AML-193 (cell line): ENCODE measurements at places on chromosomes 7 and 10.

DNA sequence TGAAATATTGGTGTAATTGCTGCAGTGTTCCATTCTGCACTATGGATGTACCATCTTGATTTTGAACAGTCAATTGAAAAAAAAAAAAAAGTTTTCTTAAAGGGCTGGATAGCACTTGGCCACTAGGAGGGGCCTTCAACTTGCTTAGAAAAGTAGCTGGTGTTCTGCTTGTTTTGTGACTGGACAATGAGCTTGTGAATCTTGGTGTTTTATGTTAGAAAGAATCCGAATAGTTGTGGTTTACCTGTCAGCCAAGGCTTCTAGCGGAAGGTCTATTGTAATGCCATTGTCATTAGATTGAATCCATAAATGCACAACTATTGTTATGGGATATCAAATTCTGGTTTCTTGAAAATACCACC, 77.1 kb downstream of the BMPER start:
- DNase-seq = no peak

- DNase-seq = no peak
These were observed 15.0 kb upstream of the SLC18A3 start for GRCh38 chr10:49595003-49595712.

- DNase-seq = no peak
These were observed 9.3 kb downstream of the TFEC start for GRCh38 chr7:116021237-116021636.

DNA sequence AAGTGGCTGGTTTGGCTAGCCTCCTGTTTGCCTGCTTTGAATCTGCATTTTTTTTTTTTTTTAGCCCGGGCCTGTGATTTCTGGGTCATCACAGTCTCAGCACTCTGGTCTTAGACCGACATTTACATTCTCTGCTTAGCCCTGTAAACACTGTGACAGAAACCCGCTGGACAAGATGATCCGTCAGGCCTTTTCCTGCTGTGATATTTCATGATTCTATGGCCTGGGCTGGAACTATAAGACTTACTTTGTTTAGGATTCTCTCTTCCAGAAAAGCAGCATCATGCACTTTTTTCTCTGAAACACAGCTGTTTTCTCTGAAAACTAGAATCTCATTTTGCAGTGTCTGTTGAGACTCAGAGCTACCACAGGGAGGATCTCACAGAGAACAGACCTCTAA, 705.5 kb downstream of the GRID1 start:
- DNase-seq = no peak

GRCh38 chr7:129362496-129362895, 71.7 kb upstream of the STRIP2 start:
- DNase-seq = no peak

GRCh38 chr10:62231805-62232204, 36.8 kb downstream of the RTKN2 start:
- DNase-seq = no peak

DNA sequence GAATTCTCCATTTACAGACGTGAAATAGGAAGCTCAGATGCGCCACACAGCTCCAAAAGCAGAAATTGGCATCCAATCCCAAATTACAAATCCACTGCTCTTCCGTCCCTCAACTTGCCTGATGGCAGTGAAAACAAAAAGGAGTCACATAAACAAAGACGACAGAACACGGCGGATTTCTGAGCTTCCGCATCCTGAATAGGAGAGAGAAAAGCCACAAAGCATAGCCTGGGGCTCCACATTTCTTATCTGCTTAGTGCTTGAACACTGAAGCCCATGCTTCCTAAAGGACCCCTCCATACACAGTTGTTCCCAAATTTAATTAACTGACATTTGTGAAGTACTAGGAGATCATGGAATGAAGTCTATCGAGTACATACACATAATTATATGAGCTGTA, 32.6 kb downstream of the BEND7 start:
- no peak for DNase-seq

GRCh38 chr7:48025624-48026023, 3.3 kb downstream of the SUN3 start:
- DNase-seq = no peak

DNA sequence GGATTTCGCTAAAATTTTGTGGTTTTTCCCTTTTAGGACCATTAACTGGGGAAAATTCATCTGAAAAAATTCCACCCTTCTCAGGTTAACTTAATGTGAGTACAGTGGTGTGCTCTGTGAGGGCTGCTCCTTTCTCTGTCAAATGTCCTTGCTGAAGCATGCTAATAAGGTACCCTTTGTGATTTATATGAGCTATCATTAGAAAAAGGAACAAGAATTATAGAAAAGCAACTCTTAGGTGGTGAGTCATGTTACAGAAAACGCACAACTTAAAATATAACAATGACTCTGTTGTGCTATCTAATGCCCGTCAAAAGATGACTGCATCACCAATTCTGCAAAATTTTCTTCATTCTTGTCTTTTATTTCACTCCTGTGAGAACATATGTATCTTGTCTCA, 162.0 kb upstream of the MAGI2 start:
- no peak for DNase-seq

GRCh38 chr10:87575851-87576250, 71.2 kb downstream of the MINPP1 start:
- no peak for DNase-seq

- no peak for DNase-seq
These were observed 13.1 kb downstream of the ADGRA1 start for GRCh38 chr10:133100706-133101415.

DNA sequence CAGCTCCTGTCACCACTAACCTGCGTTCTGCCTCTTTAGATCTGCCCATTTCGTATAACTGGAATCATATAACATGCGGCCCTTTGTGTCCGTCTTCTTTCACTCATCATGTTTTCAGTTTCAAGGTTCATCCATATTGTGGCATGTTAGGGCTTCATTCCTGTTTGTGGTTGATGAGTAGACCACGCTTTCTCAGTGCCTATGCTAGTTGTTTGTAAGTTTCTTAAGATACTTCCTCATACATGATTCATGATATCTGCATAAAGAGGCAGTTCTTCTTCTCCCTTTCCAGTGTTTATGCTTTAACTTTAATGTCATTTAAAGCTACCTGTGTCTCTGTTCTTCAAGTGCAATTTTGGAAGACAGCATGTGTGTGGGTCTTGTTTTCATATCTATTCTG, 79.5 kb upstream of the FAM20C start:
- peak; percentile 70 for DNase-seq

GRCh38 chr7:94429153-94429552, 34.5 kb downstream of the COL1A2 start:
- no peak for DNase-seq

- no peak for DNase-seq
These were observed 104.6 kb upstream of the SFMBT2 start for GRCh38 chr10:7515439-7515838.

DNA sequence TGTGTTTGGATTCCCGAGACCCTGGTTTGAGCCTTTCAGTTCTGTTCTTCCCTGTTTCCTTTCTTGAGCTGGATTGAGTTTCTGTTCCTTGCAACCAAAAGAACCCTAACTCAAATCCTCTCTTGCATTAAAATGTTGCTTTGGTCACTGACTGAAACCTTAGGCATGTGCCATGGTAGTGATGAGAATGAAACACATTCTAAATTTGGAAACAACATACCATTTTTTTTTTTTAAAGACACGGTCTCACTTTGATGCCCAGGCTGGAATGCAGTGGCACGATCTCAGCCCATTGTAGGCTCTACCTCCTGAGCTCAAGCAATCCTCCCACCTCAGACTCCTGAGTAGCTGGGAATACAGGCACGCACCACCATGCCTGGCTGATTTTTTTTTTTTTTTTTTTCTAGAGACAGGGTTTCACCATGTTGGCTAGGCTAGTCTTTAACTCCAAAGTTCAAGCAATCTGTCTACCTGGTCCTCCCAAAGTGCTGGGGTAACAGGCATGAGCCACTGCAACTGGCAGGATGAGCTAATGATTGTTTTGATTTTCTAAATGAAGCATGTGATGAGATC, 8.4 kb downstream of the THAP5 start:
- DNase-seq = no peak

DNA sequence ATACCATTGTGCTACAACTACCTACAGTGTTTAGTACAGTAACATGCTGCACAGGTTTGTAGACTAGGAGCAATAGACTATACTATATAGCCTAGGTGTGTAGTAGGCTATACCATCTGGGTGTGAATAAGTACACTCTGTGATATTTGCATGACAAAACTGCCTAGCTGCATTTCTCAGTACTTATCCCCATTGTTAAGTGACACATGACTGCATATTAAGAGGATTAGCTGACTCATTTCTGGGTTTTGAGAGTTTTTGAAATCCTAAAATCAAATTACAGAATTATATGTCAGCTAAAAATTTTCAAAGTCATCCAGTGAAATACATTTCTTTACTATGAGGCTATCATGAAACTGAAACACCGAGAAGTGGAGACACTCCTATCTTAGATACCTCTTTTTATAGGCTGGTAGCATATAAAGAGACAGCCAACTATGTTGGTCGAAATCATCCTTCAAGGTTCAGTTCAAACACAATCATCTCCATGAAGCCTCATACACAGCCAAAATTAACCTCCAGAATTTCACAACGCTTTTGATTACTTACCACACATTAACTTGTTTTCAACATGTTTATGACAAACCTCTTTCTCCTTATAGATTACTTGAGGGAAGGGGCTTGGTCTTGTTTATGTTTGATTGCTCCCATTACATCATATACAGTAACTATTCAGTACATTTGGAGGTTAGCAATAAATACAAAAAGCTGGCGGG, 89.8 kb upstream of the ANK3 start:
- DNase-seq = no peak

DNA sequence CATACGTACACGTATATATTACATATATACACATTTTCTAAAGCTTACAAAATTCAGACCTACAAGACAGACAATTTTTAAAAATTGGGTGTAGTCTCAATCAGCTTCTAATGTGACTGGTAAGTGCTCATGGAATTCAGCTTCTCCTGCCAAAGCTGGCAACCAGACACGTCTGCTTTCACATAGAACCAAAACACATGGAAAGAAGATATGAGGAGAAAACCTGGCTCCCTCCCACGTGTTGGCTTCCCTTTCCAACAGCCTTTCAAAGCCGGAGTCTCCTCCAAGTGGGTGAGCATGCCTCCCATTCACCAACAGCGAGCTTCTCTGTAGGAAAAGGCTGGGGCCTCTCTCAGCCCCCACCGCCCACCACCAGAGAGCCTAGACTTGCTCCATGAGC, 33.4 kb downstream of the CDCA7L start:
- no peak for DNase-seq

- DNase-seq = peak; percentile 17
These were observed 228.8 kb downstream of the BMPER start for GRCh38 chr7:34133983-34134782.

DNA sequence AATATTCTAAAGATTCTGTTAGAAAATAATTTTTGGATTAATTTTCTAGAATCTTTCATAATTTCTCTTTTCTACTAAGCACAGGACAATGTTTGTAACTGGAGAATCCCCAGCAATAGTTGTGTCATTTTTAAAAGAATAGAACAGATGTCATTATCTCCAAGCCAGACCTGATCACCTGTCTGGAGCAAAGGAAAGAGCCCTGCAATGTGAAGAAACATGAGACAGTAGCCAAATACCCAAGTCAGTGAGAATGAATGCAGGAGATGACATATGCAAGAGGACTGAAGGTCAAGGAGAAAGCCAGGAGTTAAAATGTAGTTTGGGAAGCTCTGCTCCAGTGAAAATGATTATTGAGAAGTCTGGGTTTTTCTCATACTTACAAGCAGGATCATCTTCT, 25.4 kb upstream of the ZNF138 start:
- no peak for DNase-seq

DNA sequence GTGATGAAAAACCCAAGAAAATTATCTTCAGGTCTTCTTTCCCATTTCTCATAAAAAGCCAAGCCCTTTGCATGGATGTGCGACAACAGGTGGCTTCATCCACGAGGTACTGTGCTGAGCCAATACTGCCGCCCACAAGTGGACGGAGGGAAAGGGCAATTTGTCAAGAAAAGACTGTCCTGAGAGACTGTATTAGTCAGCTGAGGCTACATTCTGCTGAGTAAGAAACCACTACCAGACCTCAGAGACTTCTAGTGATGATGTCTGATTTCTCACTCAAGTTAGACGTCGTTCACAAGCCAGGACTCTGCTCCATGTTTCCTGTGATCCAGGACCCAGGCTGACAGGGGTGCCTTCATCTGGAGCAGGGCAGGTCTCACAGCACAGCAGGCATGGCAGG, 171.5 kb upstream of the CDCA7L start:
- DNase-seq = no peak

GRCh38 chr7:122595885-122596284, 103.0 kb downstream of the RNF133 start:
- no peak for DNase-seq

- DNase-seq = no peak
These were observed 209.8 kb downstream of the FZD1 start for GRCh38 chr7:91474074-91474473.

DNA sequence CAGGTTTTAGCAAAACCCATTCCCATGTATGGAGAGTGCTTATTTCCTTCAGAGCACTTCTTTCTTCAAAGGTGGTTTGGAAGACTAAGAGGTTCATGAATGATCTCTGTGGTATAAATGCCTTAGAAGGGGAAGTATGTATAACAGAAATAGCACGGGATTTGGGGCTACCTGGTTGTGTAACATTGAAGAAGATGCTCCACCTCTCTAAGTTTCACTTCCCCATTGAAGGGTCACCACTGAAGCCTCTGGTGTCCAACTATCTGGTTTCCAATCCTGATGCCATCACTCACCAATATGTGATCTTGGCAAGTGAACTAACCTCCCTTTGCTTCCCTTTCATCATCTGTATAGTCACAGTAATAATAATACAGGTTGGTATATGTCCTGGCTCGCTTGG, 37.2 kb downstream of the CYCS start:
- peak; percentile 51 for DNase-seq

DNA sequence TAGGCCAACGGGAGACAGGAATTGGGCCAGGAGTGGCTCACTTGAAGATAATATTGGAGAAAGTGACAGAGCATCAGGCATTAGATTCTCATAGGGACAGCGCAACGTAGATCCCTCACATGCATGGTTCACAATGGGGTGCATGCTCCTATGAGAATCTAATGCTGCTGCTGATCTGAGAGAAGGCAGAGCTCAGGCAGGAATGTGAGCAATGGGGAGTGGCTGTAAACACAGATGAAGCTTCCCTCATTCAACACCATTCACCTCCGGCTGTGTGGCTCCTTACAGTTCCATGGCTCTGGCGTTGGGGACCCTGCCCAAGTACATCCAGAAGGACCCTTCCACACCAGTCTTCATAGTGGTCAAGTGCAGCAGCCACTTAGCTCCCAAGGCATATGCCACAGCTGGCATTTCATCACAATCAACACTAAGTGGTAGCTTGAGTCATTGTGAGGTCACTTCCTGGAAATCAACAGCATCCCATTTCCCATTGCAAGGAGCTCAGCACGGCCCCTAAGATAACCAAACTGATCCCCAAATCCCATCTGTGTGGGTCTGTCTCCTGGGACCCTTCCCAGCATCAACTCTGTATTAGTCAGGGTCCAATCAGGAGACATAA, 174.5 kb downstream of the TPST1 start:
- no peak for DNase-seq

GRCh38 chr7:38424750-38425463, 151.5 kb upstream of the TARP start:
- peak; percentile 1 for DNase-seq
